ENCODE measurements at places on chromosomes 12 and 14. TPM values are rescaled to one million over a fixed set of nuclear protein-coding genes. Genes with fewer than 3 reads are reported as not detected.

The MOK gene
- 3.6 TPM for total RNA-seq

The KCNJ8 gene
- total RNA-seq, result not detected

The RIPK3 gene
- 41.9 TPM for total RNA-seq

The SOS2 gene
- total RNA-seq, result 20.7 TPM

The NYNRIN gene
- 0.17 TPM for total RNA-seq

The CYP46A1 gene
- total RNA-seq, result not detected

The SDR9C7 gene
- total RNA-seq, result not detected

Data from T-helper 1 cell treated with Interleukin-12 subunit alpha and Interleukin-12 subunit beta and Interleukin-4 antibody, amounts not matched to agents 30 ng/mL and 1 ng/mL, for 36 hours (primary cell).